Activated T-cell treated with anti-CD3 and anti-CD28 coated beads for 4 hours (primary cell): ENCODE measurements at places on chromosomes 7 and 10.

GRCh38 chr10:121497513-121498470 lies 100.5 kb downstream of the FGFR2 start:
- no peak for DNase-seq

DNA sequence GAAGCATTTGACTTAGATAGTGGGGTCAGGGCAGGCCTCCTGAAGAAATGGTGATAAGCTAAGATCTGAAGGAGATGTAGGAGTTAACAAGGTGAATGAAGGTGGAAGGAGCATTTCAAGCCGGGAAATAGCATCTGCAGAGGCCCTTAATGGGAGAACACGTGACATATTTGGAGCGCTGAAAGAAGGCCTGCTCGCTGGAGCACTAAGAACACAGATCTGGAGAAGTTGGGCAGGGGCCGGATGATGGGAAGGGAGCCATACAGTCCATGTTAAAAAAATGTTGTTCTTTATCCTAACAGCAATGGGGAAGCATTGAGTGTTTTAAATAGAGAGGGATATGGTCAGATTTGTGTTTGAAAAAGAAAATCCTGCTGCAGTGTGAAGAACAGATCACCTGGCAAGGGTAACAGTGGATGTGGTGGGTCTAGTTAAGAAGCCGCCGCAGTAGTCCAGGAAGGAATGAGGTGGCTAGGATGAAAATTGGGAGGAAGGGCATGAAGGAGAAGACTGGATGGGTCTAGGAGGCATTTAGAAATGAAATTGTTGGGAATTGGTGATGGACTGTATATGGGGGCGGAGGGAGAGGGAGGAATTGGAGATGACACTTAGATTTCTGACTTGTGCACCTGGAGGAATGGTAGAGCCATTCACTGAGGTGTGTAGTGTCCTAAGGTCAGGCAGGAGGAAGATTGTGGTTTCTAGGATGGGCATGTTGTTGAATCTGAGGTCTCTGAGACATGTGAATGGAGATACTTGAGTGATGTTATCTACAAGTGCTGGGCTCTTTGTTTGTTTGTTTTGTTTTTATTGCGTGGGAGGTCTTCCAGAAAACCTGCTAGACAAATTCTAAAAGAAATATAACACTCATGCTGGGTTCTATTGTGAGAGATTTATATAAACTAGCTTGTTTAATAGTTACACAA lies 58.4 kb downstream of the MET start:
- DNase-seq: no peak

GRCh38 chr7:27640884-27641574 lies 21.7 kb downstream of the HIBADH start:
- no peak for DNase-seq

GRCh38 chr7:33824911-33825459 lies 80.4 kb upstream of the BMPER start:
- no peak for DNase-seq

DNA sequence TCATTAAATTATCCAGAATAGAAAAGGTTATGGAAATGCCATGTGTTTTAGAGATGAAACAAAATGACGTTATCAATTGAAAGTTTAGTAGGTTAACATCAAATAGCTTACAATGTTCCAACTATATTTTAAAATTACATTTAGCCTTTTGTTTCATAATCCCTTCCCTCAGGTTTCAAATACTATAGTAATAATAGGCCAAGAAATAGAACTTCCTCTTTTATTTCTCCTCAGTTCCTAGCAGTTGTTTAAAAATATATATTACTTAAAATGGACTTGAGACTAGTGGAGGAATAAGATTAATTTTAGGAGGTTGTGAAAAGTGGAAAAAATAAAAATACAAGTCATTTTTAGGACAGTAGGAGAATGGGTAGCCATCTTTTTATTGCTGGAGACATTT lies 16.4 kb upstream of the PDSS1 start:
- no peak for DNase-seq

GRCh38 chr7:18624459-18624858 lies 128.9 kb downstream of the HDAC9 start:
- no peak for DNase-seq

DNA sequence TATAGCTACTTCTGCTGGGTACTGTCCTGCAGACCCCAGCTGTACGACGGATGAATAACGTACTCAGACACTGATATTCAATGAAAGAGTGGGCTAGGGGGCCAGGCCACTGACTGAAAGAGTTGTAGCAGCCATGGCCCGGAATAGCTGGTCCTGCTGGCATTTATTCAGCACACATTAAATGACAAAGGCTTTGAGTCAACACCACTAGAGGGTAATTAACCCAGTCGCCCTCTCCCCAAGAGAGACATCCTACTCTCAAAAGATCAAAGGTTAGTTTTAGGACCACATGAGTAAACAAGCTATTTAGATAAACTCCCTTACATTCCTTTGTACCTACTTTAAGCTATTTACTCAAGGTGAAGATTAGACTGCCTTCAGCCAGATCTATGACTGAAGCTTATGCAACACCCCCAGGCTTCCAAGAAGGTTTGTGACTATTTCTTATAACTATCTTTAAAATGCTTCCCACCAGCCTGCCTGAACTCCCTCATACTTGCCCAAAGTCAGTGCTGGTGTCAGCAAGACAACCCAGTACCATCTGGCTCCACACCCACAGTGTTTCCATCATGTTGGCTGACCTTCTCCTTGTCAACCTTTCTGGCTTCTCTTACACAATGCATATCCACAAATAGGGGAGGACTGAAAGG lies 629.1 kb downstream of the SORCS1 start:
- no peak for DNase-seq

DNA sequence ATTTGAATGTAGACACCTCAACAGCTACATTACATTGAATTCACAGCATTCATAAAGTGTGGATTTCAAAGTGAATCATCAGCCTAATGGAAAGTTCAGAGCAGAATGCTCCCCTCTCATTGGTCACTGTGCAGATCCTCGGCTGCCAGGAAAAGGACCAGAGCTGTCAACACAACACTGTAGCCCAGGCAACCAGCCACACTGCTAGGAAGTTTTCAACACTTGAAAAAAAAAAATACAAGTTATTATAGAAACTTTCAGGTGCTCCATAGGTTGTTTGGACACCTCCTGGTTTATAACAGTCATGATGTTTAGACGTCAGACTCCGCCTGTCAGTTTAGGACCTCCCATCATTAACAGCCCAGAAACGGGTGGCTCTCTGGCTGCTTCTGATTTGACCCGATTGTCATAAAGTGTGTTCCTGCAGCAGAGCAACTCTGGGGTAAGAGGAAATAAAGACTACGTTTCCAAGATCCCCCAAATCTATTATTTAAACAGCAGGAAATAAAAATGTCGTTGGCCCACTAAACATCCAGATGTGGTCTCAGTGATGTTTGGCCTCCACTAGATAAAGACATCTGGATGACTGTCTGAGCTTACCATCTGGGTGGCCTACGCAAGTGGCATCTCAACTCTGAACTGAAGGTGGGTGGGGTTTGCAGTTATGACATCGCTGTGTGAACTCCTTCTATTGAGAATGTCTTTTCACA lies 117.4 kb downstream of the CABCOCO1 start:
- no peak for DNase-seq

DNA sequence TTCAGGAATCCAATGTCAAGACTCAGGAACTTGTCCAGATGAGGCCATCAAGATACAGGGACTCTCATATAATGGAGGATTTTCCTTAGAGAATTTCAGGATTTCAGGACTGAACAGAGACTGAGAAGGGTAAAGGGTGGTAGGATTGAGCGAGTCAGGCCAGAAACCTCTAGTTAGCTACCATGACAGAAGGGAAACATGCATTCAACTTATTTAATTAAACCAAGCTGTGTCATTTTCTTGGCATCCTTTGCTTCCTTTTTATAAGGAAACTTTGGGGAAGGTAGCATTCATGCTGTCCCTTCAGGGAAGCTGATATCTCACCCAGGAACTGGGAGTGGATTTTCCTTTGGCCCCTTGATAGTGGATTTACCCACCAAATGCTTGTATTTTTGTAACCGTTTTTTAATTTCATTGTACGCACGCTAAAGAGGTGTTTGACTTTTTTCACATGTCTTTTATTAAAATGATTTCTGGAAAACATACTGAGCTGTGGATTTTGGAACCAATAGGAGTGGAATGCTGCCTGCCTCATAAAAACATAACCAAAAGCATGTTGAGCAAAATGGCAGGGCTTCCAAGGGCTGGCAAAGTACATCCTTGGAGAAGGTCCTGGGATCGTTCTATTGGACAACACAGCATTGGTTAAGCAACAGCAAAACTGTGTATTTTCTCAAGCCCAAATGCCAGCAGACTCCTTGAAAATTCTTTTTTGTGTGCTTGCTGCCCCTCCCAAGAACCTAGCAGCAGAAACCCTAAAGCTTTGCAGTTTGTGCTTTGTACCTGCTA lies 104.5 kb downstream of the CXCL12 start:
- no peak for DNase-seq

GRCh38 chr7:87413029-87413428 lies 62.5 kb downstream of the ABCB4 start:
- no peak for DNase-seq

DNA sequence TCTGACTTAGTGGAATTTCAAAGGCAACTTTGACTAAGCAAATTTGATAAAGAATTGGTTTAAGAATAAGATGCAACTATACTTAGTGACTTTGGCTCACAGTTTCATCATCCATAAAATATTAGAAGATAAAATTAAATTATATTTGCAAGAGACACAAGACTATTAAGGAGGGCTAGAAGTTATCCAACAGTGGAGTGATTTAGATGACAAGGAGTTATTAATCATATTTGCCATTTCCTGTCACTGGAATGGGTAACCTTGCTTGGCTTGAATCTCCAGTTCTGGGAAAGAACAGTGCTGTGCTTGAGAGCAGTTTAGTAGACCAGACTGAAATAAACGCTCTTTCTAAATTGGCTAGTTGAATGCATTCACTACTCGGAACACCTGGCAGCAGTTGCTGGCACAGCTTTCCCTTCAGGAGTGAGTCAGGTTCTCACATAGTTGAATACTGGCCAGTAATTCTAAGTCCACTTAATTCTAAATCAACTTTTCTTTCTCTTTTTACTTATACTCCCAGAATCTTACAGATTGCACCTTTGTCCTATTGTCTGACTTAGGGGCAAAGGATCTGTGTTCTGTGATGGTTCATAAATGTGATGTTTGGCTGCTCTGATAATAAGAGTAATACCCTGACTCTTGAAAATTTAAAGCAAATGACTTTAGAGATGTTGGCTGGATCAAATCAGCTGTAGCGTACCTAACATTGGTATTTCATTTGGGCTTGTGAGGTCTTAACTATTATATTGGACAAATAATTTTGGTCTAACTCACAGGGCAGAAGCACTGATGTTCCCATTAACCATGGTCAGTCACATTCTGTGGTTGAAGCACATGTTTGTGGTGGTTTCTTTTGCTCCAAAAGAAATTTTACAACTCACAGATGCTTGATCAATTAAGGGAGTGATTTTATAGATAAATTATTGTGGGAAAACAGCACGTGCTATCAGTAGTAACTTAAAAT lies 16.6 kb downstream of the STMP1 start:
- DNase-seq: no peak

GRCh38 chr10:72685264-72685921 lies 6.5 kb upstream of the MCU start:
- no peak for DNase-seq

GRCh38 chr10:51073453-51074237 lies 642 bp upstream of the PRKG1 start:
- no peak for DNase-seq

- DNase-seq: no peak
Measured at GRCh38 chr7:148987751-148988512, 40.4 kb downstream of the PDIA4 start.

GRCh38 chr7:132275416-132276233 lies 300.6 kb downstream of the PLXNA4 start:
- no peak for DNase-seq

DNA sequence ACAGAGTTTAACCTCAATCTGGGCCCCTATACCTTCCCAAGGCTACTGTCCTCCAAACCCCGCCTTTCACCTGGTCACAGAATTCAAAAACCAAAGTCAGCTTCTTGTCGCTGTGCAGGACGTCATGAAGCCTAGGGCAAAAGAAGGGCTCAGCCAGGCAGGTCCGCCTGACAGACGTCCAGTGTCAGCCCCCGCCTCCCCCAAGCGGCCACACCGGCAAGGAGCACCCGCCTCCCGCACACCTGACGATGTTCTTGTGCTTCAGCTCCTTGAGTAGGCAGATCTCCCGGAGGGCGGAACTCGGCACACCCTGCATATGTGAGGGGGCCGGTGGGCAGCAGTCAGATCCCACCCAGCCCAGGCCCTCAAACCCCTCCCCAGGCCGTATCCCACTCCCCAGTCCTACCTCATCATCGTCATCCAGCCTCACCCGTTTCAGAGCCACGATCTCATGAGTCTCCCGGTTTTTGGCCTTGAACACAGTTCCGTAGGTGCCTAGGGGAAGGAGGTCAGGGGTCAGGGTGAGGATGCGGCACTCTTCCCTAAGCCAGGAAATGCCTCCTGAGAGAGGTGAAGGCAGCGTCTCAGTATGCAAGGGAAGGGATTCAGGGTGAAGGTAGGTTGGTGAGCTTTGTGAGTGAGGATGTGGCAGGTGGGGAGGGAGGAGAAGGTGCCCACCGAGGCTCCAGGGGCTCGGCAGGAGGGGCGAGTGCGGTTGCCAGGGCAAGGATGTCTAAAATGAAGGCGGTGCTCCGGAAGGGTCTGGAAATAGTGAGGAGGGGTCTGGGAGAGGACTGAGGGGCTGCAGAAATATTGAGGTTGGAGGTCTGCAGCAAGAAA lies 811 bp downstream of the CDK5 start:
- DNase-seq: no peak

GRCh38 chr7:77528368-77528767 lies 8.7 kb upstream of the PTPN12 start:
- no peak for DNase-seq

- DNase-seq: no peak
Measured at GRCh38 chr10:89278034-89278535, 23.8 kb upstream of the IFIT2 start.

GRCh38 chr7:159109653-159110035 lies 35.0 kb downstream of the VIPR2 start:
- no peak for DNase-seq

DNA sequence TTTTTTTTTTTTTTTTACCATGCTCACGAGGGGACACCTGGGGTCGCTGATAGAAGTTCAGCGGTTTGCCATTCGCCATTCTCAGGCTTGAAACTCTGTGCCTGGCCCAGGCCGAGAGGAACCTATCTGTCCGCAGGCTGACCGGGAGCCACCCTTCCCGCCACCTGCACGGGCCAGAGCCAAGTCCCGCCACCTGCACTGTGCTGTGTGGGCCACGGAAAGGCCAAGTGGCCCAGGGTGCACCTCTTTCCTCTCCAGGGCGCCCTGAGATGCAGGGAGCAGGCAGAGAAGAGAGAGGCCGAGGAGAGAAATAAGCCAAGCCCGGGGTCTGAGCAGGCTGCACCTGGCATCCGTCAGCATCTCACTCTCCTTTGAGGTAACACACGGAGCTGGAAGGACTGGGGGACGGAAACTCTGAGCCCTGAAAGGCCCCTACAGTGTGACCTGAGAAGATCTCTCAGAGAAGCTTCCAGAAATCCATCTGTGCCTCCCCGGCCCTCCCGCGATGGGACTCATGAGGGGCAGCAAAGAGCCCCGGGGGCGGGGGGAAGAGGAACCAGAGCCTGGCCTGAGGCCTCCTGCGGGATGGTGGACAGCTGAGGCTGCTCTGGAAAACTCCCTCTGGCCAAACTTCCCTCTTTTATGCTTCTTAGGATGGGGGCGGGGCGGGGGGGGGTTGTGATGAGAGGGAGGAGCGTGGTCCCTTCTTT lies 46.6 kb downstream of the PRKAG2 start:
- no peak for DNase-seq

GRCh38 chr10:5424751-5425150 lies 12.4 kb downstream of the NET1 start:
- no peak for DNase-seq

GRCh38 chr7:130429019-130429418 lies 11.8 kb downstream of the CEP41 start:
- no peak for DNase-seq

- DNase-seq: peak; percentile 58
Measured at GRCh38 chr10:31759124-31759798, 169.4 kb downstream of the ARHGAP12 start.
